ENCODE measurements at places on chromosomes 5 and 9.

DNA sequence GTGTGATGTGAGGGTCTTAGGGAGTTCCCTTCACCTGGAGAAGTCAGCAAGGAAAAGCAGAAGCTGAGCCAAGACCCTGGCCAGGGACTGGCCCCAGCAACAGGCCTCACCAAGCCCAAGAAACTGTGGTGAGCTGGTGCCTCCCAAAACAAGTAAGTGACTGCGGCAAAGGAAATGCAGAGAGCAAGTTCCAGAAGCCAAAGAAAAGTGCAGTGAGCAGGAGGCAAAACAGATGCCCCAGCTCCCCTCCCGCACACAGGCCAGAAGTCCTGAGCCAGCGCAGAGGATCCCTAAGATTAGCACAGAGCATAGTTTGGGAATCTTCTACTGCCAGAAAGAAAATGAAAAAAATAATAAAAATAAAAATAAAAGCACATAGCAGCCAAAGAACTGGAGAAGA is 13.2 kb downstream of the MED27 start:
- DNase-seq: no peak

DNA sequence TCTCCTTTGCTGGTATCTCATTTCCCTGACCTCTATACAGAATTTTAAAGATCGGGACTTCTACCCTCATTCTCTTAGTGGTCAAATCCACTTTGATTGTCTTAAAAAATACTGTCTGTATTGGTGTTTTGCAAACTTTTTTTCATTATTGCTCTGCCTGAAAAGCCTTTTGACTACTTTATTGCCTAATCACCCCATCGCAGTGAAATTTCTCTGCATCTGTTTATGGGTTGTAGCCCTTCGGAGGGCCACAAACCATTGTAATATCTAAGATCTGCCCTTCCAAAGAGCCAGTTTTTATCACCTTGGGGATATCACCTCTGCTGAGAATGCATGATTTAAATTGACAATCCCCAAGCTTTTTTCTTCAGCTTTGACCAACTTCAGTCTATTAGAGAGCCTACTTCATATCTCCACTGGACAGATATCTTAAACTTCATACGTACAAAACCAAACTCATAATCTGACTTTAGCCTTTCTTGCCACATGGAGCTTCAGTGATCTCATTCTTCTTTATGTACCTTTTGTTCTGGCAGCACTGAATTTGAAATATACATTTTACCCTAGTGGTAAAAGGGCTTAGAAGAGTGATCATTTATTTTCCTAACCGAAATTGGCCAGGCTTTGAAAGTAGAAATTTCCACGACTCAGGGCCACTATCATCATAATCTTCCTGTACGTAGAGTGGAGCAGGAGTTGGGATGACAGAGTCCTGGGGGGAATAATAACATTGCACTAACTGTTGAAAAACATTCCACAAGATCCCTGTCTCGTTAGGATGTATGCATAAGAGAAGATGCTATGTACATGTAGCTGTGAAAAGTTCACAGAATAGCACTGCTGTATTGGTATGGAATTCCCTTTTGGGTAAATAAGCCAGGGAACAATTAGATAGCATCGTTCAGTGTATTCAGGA is 21.4 kb downstream of the KIF2A start:
- no peak for DNase-seq

GRCh38 chr9:84617411-84618029 is 52.0 kb upstream of the NTRK2 start:
- no peak for DNase-seq

- DNase-seq: no peak
Observed at GRCh38 chr5:120139039-120139438, 325.1 kb upstream of the PRR16 start.

DNA sequence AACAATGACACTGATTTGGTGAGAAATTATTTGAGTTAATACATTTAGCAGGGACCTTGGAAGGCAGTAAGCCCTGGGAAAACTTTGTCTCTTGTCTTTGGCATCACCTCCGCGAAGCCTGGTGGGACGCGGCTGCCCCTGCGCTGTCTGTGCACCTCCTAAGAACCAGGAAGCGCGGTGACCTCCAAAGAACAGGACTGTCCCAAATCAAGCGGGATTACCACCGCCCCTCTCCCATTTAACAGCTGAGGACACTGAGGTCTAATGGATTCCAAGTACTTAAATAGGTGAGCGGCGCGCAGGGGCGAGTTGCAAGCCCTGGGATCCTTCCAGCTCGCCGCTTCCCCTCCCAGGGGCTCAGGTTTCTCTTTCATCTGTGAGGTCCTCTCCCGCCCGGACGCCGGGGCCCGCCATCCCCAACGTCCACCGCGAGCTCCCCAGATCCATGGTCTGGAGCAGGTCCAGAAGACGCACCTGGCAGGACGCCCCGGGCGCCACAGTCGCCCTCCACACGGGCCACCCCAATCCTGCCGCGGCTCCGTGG is 432 bp downstream of the STARD4 start:
- DNase-seq: no peak

DNA sequence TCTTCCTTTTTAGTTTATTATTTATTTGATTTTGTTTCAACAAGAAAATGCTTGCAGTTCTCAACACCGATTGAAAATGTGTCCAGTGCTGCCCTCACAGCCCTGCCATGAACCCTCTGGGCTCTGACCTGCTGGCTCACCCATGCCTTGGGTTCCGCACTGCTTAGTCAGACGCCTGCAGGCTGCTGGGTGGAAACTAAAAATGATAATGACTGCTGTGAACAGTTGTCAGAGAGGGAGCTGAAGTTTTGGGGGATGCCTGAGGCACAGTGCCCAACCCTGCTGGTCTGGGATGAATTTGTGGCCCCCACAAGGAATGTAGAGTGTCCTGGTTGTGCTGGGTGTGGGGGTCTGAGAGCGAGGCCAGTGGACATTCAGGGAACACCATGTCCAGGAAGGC is 22.2 kb upstream of the CFAP157 start:
- no peak for DNase-seq

GRCh38 chr9:107161338-107161737 is 121.7 kb upstream of the RAD23B start:
- no peak for DNase-seq

DNA sequence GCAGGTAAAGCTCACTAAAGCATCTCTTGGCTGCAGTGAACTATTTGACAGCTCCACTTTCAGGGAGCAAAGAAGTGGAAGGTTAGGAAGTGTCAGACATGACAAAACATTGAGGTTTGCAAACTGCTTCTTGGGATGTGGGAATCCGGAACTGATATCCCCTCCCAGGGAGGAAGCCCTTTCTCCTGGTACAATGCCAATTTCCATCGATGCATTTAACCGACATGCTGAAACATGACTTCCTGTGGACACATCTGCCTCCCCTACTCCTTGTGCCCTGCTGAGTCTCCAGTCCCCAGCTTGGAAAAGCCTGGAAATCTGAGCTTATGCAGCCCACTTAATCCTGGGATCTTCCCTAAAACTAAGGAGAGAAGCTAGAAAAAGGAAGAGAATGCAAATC is 323.1 kb upstream of the DAP start:
- no peak for DNase-seq

DNA sequence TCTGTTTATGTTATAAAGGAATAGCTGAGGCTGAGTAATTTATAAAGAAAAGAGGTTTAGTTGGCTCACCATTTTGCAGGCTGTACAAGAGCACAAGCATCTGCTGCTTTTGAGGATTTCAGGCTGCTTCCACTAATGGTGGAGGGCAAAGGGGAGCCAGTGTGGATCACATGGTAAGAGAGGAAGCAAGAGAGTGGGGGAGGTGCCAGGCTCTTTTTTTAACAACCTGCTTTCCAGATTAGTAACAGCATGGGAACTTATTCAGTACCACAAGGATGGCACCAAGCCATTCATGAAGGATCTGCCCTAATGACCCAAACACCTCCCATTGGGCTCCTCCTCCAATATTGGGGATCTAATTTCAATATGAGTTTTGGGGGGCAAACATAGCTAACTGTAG is 40.4 kb downstream of the CCL28 start:
- DNase-seq: no peak

DNA sequence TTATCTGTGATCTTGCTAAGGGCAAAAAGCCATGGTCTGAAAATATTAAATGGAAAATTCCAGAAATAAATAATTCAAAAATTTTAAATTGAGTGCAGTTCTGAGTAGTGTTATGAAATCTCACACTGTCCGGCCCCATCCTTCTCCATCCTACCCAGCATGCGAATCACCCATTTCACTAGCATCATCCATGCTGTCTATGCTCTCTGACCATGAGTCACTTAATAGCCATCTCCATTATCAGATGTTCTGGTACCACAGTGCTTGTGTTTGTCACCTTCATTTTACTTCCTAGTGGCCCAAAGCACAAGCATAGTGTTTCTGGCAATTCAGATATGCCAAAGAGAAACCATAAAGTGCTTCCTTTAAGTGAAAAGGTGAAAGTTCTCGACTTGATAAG is 63.3 kb upstream of the SMC5 start:
- DNase-seq: no peak

DNA sequence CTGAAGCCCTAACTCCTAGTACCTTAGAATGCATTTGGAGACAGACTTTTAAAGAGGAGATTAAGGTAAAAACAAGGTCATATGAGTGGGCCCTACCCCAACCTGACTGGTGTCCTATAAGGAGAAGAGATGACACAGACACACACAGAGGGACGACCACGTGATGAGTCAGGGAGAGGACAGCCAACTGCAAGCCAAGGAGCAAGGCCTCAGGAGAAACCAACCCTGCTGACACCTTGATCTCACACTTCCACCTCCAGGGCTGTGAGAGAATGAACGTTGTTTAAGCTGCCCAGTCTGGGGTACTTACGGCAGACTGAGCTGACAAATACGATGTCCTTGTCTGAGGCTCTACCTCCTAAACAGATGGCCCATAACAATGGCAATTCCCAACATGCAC is 93.6 kb downstream of the ROR2 start:
- no peak for DNase-seq

DNA sequence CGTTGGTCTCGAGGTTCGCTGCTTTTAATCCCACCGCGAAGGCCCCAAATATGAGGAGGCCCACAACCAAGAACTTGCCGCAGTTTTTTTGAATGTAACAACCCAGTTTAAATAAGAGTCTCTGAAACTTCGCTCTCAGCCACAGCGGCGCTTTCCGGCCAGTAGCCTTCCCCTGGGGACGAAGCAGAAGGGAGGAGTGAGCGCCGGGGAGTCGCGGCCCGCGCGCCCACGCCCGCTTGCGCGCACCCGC is 10.4 kb downstream of the PTCH1 start:
- DNase-seq: no peak

GRCh38 chr9:25602400-25603044 is 75.7 kb downstream of the TUSC1 start:
- no peak for DNase-seq

GRCh38 chr5:90406466-90406865 is 3.1 kb downstream of the CETN3 start:
- no peak for DNase-seq
